ENCODE measurements at places on chromosomes 6 and 20.

DNA sequence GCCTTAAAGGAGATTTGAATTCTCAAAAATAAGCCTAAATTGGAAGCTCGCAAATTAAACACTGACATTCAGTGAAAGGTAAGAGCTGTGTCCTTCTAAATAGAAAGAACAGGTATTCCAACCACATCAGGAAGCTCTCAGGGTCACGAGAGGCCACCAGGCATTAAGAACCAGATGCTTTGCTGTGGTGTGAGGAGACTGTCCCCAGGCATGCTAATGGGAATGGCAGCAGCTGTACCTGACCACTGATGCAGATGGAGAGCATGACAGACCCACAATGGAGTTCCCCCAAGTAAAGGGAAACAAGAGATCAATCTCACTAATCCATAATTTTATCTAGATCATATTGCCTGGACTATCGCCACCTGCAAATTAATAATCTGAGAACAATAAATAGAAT, 658.9 kb upstream of the NOX3 start:
- DNase-seq = no peak

- DNase-seq = no peak
Measured at GRCh38 chr6:14166839-14167238, 49.3 kb downstream of the CD83 start.

DNA sequence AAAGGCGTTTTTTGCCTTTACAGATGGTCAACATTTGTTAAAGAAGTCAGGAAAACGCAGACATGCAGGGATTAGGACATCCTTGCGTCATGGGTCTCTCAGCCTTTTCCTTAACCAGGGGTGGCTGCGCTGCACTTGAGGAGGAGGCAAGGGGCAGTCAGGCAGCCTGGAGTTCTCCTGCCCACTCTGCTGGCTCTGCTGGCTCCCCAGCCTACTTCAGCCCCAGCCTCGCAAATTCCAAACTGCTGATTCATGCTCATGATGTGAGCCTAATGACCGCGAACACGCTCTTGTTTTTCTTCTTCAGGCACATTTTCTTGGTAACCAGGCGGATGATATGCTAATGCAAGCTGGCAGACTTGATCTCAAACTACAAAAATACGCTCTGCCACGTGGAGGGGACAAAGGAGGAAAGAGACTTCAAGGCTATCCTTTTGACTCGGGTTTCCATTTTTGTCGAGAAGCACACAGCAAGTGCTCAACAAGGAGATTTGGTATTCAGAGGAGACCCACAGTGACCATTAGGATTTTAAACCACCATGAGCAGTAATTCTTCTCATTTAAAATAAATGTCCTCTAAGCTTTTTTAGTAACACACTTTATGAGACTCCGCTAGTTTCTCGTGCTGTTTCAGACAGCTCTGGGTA, 290.3 kb upstream of the STXBP5 start:
- DNase-seq = no peak

DNA sequence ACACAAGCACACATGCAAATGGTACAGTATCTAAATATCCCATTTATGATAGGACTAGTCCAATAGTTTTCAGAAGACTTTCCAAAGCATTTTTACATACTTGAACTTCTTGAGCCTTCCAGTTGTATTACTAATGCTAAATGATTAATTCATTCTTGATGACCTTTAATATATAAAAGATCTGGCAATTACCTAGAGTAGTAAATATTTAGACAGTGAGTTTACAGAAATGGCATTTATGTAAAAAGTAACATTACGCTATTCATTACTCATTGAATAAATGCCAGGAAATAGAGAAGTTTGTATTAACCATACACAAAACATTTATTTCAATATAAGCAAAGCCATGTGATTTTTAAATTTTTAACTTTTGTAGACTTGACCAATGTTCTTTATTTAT, 158.8 kb downstream of the DST start:
- DNase-seq = no peak

- no peak for DNase-seq
Measured at GRCh38 chr20:50304501-50304856, 113.8 kb downstream of the CEBPB start.

- no peak for DNase-seq
Measured at GRCh38 chr6:98641949-98642719, 192.2 kb upstream of the POU3F2 start.

- DNase-seq = no peak
Measured at GRCh38 chr6:157570752-157571151, 189.8 kb downstream of the ZDHHC14 start.

GRCh38 chr6:135811644-135812526, 39.6 kb upstream of the PDE7B start:
- DNase-seq = no peak

DNA sequence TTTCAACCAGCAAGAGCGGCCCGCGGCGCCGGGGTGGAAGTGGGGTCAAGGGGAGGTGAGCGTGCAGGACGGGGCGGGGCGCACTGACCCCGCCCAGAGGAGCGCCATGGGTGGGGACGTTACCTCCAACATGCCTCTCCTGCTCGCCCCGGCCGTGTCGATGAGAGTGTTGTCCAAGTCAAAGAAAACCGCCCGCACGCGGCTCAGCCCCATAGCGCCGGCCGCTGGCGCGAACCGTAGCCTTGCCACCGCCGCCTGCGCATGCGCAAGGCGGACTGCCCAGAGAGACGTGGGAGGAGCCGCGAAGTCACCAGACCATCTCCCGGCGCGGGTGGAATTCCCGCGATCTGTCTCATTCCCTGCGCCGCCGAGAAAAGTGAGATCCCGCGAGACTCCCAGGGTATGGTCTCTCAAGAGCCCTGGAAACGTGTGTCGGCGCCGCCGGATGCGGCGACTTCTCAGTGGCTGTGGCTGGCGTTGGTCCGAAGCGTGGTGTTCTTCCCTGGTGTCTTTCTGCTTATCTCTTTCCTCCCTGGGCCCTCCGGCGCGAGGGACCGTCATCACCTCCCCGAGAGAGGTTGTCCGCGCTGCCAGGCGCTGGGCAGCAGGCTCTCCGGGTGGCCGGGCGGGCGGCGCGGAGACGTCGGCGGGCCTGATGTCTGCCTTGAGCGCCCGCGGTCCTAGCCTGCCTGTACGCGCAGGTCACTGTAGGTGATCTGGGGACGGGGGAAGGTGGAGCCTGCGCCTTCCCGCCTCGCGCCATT, at the start of gene NANP:
TSS of gene NANP (minus strand) at position 279 of the 764 bp plus-strand sequence. CDS start at position 213, 66 bp downstream.
- DNase-seq = peak; percentile 61

DNA sequence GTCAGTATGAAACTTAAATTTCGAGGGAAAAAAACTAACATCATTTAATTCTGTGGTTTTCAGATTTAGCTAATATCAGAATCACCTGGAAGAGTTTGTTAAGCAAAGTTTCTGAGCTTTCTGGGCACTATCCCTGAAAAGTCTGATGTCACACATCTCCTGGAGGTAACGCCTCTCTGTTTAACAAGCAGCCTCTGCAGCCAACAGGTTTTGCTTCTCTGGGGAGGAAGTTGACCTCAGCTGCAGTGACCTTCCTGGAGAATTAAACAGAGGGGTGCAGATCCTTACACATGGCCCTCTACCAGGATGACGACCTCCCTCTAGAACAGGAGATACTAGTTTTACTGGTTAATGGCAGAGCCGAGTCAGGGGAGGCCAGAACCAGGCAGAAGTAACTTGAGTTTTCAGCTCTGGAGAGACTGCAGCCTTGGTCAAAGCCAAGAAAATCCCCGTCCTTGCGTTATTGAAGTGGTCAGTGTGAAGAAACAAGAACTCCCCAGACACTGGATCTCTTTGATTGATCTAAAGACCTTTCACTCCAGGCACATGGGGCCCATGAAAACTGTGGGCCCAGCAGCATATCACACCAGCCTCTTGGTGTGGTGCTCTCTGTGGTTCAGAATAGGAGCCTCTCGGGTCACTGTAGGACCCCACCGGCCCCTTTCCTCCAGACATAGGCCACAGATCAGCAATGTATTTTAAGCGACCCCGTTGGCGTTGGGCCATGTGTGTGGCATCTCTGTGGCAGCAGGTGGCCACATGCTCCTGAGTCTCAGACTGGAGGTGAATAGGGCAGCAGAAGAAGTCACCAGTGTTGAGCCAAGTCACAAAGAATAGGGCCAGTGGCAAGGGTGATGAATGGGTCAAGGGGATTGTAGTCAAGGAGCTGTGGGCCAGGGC, 33.4 kb upstream of the CCR6 start:
- no peak for DNase-seq

GRCh38 chr6:119148825-119149525, 70.5 kb upstream of the FAM184A start:
- no peak for DNase-seq

Measured in stimulated activated CD8-positive, alpha-beta memory T cell treated with anti-CD3 and anti-CD28 coated beads, Interleukin-7, amount 100 ng/mL, for 24 hours (primary cell).